ENCODE measurements at places on chromosomes 11 and 22. TPM values are rescaled to one million over a fixed set of nuclear protein-coding genes. Genes with fewer than 3 reads are reported as not detected.

Gene OR4D6
- total RNA-seq: not detected

Gene MICAL2
- total RNA-seq: 153 TPM

Gene MMP8
- total RNA-seq: not detected

Gene SLC17A6
- not detected for total RNA-seq

Gene CCDC87
- total RNA-seq: 1.3 TPM

Measured in HT-29 (cell line).